ENCODE measurements at places on chromosomes 6 and 20.

GRCh38 chr6:30912746-30913520 is 1.1 kb upstream of the VARS2 start:
- DNase-seq, result no peak

GRCh38 chr6:53702316-53702715 is 36.8 kb upstream of the KLHL31 start:
- no peak for DNase-seq

GRCh38 chr6:143745166-143746133 is 67.7 kb downstream of the PHACTR2 start:
- peak; percentile 46 for DNase-seq

GRCh38 chr6:167688123-167688522 is 138.6 kb upstream of the AFDN start:
- DNase-seq, result no peak

DNA sequence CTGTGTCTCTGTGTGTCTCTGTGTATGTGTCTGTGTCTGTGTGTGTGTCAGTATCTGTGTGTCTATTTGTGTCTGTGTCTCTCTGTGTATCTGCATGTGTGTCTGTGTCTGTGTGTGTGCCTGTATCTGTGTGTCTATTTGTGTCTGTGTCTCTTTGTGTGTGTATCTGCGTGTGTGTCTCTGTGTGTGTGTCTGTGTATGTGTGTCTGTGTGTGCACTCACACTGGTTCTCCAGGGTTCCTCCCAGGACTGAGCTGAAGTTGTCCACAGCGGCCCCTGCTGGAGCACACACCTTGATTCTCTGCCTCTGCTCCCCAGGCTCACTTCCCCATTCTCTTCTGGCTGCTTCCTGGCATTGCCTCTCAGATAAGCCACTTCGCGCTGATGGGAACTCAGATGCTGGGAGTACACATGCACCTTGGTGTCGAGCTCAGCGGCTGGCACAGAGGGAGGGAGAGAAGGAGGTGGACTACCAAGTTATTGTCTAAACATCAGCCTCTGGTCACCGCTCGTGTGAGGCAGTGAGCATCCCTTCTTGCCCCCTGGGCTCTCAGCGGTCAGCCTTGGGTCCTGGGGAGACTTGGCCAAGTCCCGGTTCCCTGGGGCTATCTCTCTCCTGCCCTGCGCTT is 104.9 kb upstream of the NXT1 start:
- DNase-seq, result peak; percentile 55

DNA sequence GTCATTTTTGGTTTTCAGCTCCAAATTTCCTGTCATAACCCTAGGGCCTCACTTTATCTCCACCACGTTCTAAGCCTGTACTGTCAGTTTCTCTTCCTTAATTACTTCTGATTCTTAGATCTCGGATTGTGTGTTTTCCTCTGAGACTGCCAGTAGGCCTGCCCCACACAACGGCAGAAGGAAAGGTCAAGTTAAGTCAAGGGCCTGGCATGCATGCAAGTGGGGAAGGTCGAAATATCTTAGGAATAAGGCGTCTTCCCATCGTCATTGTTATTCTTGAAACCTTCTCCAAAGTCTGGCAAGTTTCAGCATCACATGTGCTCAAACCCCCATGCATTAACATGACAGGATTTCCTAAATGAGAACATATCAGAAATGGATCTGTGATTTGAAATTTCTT is 203.5 kb upstream of the TSHZ2 start:
- DNase-seq, result no peak

- no peak for DNase-seq
Observed at GRCh38 chr20:63822276-63822696, 8.8 kb downstream of the ZBTB46 start.

DNA sequence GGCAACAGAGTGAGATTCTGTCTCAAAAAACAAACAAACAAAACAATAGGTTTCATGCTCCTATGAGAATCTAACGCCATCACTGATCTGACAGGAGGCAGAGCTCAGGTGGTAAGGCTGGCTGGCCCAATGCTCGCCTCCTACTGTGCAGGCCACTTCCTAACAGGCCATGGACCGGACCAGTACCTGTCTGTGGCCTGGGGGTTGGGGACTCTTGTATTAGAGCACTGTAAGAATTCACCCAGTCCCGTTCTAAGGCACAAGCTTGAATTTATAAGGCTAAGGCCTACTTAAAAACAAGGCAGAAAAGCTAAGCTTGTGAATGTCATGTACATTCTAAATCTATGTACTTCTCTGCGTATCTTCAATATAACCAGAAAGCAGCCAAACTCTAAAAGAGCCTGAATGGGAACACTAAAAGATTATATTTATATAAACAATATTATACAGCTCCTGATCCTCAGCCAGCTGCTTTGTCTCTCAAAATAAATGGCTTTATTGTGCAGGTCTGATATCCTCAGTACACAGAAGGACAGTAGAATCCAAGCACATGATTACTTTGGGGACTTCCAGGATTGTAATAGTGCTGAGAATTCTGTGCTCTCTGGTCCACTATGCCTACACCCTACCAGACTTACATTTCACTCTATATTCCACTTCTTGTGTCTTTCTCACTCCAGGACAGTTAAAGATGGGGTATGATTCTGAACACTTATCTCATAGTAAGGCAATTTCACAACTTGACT is 64.5 kb upstream of the DST start:
- no peak for DNase-seq

DNA sequence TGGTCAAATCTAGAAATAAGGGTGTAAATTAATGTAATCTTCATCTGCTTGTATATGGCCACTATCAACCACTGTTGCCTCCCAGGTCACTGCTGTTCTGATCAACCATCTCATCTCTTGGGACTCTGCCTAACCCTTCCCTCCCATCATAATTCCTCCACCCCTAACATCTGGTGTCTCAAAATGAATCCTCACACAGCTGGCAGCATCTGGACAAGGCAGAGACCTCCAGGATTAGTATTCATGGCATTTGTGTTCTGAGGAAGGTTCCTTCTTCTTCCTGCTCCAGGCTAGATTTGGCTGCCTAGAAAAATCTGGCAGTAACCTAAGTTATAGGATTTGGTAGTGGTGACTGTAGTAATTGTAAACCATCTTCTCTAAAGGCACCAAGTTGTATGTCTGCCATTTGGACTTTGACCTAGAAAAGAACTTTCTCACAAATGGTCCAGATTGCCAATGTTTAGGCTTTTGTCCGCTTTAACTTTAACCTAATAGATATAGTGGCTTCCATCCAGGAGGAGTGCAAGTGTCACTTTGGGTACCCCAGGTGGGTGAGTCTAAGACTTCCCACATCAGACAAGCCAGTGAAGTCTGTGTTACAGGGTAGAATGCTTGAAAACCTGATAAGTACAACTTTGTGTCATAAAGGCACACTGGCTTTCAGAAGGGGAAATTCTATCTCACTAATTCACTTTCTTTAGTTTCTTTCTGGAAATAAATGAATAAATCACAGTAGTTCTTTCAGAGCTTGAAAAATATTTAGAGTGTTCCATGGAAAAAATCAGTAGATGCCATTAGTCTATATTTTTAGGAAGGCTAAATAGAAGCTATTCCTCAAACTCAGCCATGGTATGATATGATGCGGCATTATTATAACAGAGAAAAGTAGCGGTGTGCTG is 3.0 kb upstream of the PHACTR2 start:
- no peak for DNase-seq

DNA sequence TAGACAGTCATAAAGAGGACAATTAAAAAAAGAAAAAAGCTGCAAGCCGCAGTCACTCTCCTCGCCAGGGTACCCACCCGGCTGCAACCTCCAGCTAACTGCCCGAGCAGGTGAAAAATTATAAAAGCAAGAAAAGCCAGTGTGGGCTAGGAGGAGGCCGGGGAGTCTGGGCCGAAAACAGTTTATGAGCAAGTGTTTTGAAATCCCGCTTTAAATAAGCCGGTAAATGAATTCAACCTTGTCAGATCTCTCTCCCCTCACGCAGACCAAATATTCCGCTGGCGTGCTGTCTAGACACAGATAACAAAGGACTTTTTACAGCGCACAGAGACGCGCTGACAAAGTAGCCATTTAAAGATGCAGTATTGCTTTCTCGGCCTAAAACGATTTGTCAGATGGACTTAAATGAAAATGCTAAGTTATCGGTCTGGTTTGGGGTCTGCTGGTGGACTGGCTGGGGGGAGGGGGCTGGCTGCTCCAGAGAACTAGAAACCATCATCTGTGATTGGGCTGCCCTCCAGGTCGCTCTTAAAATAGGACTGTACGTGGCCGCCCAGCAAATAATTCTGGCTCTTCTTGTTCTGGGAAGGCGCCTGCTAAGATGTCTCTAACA is 24.6 kb downstream of the PMEPA1 start:
- DNase-seq, result no peak

- no peak for DNase-seq
Observed at GRCh38 chr6:129490521-129491255, 219.3 kb downstream of the ARHGAP18 start.

DNA sequence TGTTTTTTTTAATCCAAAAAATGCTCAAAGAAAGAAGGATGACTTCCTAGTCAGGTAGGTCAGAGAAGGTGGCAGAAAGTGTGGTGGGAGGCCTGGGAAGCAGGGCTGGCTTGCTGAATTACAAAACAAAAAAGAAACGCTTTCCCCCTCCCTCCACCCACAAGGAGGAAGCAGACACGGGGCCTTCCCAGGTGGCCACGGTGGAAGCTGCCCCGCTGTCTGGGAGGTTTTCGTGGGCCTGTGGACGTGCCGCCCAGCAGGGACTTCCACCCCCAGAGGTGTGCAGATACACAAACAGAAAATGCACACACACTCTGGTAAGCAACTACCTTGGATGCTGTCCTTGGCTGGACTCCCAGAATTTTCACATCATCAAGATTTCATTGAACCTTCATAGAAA is 198.2 kb upstream of the CDH4 start:
- no peak for DNase-seq

- DNase-seq, result no peak
Observed at GRCh38 chr6:159002432-159003155, 2.6 kb upstream of the RSPH3 start.

Data from HuH-7 (cell line).